ENCODE measurements at places on chromosomes 7 and 10.

DNA sequence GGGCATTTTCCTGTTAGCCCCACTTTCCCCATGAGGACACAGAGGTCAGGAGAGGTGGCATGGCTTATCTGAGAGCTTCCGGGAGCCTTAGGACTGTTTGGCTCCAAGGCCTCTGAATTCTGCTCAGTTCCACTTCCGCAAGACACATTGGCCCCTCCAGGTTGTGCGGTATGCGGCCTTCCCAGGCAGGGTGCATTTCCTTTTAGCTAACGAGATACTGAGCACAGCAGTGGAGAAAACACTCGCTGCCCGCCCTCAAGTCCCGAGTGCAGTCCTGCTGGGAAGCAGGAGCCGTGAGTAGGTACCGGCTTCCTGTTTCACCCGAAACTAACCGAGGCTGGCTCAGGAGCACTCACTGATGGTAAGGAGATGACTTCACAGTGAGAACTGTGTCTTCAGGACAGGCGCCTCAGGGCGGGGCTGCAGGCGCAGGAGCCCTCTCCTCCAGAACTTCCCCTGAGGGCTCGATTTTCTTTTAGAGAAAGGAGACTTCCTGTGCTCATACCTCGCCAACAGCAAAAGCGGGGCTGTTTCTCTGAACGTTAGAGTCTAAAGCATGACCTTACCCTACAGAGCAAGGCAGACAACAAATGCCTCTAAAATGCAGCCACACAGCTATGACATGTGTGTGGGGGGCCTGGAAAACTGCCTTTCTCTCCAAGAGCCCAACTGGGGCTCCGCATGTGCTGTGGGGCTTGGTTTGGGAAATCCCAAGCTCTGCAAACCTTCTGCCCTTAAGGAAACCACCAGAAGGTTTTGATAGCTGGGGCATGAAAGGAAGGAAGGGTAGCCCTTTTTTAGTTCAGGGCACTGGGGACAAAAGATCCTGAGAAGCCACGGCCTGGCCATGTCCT is 25.9 kb downstream of the RGS10 start:
- H3K4me1 ChIP-seq = no peaks in the 10 kb centered on the region
- H3K4me3 ChIP-seq = no peak overlapping the region
- H3K36me3 ChIP-seq = no peaks in the 10 kb centered on the region
- no peak overlapping the region for H3K27ac ChIP-seq
- no peak for DNase-seq
- H3K27me3 ChIP-seq = no peaks in the 10 kb centered on the region

DNA sequence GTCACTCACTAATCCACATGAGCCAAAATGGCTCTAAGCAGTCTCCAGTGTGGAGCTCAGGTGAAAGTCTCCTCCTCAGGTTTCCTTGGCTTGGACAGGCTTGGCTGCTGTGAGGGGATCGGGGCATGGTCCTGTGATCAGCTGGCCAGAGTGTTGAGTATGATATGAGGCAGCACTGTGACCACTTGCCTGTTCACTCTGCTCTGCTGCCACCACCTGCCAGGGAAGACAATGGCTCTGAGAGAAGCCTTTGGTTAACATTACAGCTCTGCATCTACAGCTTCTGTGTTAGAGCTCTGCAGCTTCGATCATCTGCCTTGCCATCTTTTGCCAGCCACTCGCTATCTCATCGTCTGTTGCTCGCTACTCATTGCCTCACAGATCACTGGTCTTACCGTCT is 20.1 kb upstream of the PTN start:
- DNase-seq = no peak
- no peaks in the 10 kb centered on the region for H3K36me3 ChIP-seq
- no peaks in the 10 kb centered on the region for H3K27me3 ChIP-seq

GRCh38 chr7:112079673-112080072 is 126.5 kb downstream of the DOCK4 start:
- H3K27ac ChIP-seq = no peak overlapping the region
- DNase-seq = no peak
- H3K4me3 ChIP-seq = no peak overlapping the region
- no peaks in the 10 kb centered on the region for H3K36me3 ChIP-seq

DNA sequence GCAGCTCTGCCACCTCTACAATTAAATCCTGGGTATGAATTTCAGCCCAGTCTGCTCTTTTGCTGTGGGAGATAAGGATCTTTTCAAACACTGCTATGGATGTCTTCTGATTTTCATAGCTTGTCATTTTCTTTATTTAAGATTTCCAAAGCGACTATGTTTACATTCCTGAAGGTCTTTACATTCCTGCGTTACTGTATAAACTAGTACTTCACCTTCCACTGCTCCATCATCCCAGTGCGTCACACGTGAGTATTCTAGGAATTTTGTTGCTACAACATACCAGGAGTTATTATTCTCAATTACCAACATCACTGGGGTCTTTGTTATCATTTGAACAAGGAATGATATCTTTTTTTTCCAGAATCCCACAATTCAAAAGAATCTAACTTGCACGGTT is 944.7 kb downstream of the SORCS3 start:
- no peaks in the 10 kb centered on the region for H3K27me3 ChIP-seq
- no peak overlapping the region for H3K4me3 ChIP-seq
- DNase-seq = no peak
- H3K27ac ChIP-seq = no peak overlapping the region
- no peaks in the 10 kb centered on the region for H3K36me3 ChIP-seq

GRCh38 chr7:24889611-24890010 is 90.4 kb downstream of the OSBPL3 start:
- no peak overlapping the region for H3K27ac ChIP-seq
- H3K36me3 ChIP-seq = peaks cover 28% of the 10 kb centered on the region
- H3K4me1 ChIP-seq = peaks cover 20% of the 10 kb centered on the region
- no peak overlapping the region for H3K4me3 ChIP-seq
- no peak for DNase-seq

GRCh38 chr10:13026873-13027272 is 25.4 kb upstream of the CCDC3 start:
- no peak for DNase-seq
- no peaks in the 10 kb centered on the region for H3K4me1 ChIP-seq
- H3K27me3 ChIP-seq = peaks cover 82% of the 10 kb centered on the region

DNA sequence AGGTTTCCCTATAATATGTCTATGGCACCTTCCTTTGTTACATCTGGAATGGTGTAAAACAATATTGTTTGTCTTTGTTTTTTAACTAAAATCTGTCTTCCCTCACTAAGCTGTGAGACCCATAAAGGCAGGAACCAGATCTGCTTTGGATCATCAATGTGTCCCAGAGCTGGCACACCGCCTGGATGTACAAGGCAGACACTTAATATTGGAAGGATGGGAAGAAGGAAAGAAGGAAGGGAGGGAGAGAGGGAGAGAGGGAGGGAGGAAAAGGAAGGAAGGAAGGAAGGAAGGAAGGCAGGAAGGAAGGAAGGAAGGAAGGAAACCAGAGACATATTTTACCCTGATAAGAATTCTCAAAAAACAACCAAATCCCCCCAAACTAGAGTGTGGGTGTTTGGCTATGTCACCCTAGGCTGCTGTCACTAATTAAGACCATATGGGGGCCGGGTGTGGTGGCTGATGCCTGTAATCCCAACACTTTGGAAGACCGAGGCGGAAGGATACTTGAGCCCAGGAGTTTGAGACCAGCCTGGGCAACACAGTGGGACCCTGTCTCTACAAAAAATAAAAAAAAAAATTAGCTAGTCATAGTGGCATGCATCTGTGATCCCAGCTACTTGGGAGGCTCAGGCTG is 59.6 kb downstream of the SH3PXD2A start:
- H3K27ac ChIP-seq = no peak overlapping the region
- H3K4me3 ChIP-seq = no peak overlapping the region
- no peaks in the 10 kb centered on the region for H3K27me3 ChIP-seq
- peaks cover 19% of the 10 kb centered on the region for H3K4me1 ChIP-seq
- no peak for DNase-seq

GRCh38 chr7:79377097-79377496 is 76.4 kb downstream of the MAGI2 start:
- H3K36me3 ChIP-seq = no peaks in the 10 kb centered on the region
- H3K4me1 ChIP-seq = no peaks in the 10 kb centered on the region
- no peaks in the 10 kb centered on the region for H3K27me3 ChIP-seq
- no peak overlapping the region for H3K27ac ChIP-seq
- H3K4me3 ChIP-seq = no peak overlapping the region

DNA sequence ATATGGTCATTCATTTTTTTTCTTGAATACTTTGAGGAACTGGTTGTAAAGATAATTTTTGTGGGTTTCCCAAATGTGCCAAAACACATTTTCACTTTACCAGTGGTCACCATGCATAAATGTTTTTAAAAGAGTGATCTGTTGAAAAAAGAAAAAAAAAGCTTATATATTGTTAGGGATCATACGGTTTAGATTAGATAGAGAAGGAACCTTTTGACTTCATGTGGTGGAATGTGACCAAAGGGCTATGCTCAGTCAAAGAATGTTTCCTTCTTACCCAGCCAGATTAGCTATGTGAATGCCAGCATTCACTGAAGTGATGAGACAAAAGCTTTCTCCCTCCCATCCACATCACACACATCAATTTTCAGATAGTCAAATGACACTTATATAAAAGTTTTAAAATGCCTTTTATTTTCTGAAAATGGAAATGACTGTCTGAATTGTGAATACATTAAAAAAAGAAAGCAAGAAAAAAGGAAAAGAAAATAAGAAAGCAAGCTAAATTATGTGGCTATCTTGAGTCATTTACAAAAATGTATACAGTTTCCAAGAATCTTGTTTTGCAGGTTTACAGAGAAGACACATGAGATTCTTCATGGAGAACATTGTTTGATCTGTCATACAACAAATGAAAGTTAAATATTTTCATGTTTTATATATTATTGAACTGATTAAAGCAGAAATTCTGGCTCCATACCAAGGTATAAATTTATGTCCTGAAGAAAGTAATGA is 8.6 kb upstream of the CPED1 start:
- H3K27me3 ChIP-seq = no peaks in the 10 kb centered on the region
- H3K36me3 ChIP-seq = no peaks in the 10 kb centered on the region
- no peak overlapping the region for H3K4me3 ChIP-seq
- no peak overlapping the region for H3K27ac ChIP-seq

GRCh38 chr10:52135101-52135500 is 179.0 kb upstream of the DKK1 start:
- no peak for DNase-seq
- H3K27ac ChIP-seq = no peak overlapping the region
- H3K4me1 ChIP-seq = no peaks in the 10 kb centered on the region
- H3K4me3 ChIP-seq = no peak overlapping the region

DNA sequence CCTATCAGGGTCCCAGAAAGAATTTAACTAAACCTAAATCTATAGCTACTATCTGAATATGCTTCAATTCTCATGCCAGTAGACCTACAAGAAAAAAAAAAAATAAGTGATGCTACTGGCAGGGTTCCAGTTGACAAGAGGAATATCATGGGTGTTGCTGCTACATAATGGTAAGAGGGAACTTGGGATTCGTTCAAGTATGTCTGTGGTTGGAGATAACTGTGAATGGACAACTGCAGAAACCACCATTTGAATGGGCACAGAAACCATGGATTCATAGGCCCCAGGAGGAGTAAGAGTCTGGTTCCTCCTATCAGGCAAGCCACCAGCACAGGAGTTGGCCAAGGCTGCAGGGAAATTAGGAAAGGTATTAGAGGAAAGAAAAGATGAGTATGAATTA is 287.6 kb upstream of the HGF start:
- no peak overlapping the region for H3K27ac ChIP-seq
- H3K36me3 ChIP-seq = no peaks in the 10 kb centered on the region
- H3K4me1 ChIP-seq = no peaks in the 10 kb centered on the region
- no peak overlapping the region for H3K4me3 ChIP-seq

Measured in Calu3 (cell line).